ENCODE measurements at places on chromosomes 6 and 20.
A peak's percentile ranks its signal among the peaks of the same experiment; 100 is the strongest.

DNA sequence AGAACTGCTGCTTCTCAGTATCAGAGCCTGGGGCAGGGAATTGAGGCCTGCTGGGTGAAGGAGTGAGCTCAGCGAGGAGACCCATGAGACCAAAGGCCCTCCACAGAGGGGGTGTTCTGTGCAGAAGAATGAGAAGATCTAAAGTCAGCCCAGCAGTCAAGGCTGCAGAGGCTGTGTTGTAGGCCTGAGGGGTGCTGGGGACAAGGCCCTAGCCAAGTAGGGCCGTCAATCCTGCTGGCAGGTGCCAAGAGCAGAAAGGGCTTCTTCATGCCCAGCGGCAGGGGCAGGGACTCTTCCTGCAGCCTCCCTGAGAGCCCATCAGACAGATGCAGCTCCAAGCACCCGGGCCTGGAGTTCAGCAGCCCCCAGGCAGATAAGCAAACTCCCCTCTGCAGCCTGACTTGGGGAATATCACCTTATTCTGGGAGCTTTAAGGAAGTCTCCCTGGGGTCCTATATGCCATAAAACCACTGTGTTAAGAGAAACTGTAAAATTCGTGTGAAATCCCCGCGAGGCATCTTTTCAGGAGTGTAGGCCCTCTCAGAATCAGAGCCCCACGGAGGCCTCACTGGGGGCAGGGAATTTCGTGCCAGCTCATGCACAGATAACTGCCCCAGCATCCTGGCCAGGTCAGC lies 9.0 kb downstream of the CCDC167 start:
- peak; percentile 8 for DNase-seq

DNA sequence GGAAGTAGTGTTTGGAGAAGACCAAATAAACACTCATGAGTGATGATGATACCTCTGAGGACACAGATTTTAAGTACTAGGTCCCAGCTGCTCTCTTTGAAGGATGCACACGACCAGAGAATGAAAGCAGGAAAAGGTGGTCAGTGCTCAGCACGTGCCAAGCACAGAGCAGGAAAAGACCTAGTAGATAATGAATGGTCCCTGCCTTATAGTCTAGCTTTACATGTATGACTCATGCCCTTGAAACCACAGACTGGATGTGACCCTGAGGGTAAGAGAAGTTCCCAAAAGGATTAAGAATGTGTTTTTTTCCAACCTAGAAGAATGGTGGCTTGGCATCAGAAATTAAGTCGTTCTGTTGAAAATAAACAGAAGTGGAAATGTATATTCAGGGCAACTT lies 2.8 kb upstream of the MC3R start:
- DNase-seq, result no peak

GRCh38 chr6:73797861-73798260 lies 101.9 kb downstream of the CD109 start:
- DNase-seq, result no peak

DNA sequence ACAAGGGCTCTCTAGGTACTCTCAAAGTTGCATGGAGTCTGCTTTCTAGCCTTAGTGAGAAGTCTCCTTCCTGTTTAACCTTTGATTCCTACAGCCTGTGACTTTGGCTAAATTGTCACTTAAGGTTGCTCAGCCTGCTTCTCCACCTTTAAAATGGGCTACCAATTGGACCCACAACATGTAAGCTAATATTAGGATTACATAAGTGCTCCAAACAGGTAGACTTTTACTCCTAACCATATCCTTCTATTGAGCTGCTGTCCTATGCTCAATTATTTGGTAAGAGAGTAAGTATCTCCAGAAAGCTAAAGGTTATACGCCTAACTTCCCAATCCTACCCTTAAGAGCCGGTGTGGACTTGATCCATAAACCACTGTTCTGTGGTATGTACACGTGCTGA lies 2.9 kb downstream of the PCNA start:
- no peak for DNase-seq

DNA sequence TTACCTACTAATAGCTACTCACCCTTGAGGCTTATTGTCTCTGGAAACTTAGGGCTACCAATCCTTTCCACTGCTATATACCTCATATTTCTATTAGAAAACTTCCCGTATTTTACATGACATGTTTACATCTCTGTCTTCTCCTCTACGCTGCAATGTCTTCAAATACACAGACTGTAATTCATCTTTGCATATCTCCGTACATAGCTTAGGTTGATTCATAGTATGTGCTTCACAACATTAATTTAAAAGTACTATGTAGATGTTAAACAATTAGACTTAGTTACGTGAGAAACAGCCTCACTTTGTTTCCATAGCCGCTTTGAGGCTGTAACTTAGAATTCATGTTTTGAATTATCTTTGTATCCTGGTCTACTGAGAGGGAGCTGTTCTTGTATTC lies 35.1 kb upstream of the FKBP1C start:
- DNase-seq, result no peak

DNA sequence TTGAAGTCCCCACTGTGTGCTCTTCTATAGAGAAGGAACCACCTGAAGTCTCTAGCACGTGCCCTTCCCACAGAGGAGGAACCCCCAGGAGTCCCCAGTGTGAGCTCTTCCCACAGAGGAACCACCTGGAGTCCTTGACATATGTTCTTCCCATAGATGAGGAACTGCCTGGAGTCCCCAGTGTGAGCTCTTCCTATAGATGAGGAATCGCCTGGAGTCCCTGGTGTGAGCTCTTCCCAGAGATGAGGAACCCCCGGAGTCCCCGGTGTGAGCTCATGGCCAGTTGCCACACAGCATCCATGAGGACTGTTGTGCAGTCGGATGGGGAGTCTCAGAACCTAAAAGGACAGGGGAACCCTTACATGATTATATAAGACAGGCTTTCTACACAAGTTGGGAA lies 158.1 kb upstream of the THBS2 start:
- no peak for DNase-seq

GRCh38 chr20:43900496-43900895 lies 14.2 kb upstream of the TOX2 start:
- DNase-seq, result peak; percentile 61

DNA sequence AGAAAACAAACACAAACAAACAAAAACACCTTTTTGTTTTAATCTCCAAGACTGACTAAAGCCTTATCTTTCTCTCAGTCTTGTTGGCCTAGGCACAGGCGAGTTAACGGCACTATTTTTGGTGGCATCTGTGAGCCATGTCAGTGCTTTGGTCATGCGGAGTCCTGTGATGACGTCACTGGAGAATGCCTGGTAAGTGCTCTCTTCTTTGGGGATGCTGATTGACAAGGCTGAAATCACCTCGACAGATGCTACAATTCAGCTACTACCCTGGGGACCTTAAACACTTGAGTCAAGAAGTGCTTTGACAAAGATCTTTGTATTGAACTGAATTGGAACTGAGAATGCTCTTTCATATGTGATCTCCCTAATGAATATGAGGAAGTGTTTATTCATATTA lies 384.1 kb downstream of the LAMA2 start:
- no peak for DNase-seq

- peak; percentile 10 for DNase-seq
Measured at GRCh38 chr6:168124921-168125320, 45.9 kb upstream of the FRMD1 start.

DNA sequence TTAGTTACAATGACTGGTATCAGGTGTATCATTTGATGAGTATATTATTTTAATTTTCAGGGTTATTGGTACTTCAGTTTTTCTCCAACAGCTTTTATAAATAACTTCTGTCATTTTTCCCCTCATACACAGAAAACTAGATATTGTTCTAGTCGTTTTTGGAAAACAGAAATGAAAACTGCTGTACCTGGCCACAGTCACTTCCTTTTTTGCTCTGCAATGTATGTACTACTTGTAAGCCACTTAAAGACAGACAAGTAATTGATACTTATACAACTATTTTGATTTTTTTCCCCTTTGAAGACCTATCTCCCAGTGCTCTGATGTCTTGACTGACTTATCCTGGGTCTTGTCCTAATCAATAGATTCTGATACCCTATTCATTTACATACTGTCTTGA lies 218.6 kb upstream of the RUNX2 start:
- DNase-seq, result no peak

DNA sequence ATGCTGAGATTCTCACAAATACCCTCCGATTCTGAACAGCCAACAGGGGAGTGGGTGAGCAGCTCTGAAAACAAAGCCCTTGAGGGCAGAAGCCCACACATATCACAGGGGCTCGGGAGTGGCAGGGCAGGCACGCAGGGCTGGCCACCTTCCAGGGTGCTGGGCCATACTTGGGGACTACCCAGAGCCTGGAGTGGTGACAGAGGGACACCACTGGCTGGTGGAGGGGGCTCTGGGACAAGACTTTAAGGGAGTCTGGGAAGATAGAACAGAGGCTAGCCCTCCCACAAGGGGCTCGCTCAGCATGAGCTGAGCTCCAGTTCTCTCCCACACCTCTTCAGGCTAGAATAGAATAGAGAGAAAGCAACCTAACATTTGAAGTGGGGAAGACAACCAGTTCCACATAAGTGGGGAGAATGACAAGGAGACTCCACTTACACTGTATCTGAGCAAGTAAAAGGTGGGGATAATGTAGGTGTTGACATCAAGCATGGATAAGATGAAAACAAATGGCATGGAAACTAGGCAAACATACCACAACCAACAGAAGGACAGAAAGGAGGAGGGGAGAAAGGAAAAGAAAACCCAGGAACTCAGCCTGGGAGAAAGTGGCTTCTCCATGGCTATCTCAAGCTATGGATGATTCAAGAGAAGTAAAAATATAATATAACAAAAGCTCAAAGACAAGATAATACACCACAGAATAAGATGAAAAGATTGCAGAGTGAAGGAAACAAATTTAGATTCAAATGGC lies 7.0 kb downstream of the PPIL1 start:
- DNase-seq, result no peak

DNA sequence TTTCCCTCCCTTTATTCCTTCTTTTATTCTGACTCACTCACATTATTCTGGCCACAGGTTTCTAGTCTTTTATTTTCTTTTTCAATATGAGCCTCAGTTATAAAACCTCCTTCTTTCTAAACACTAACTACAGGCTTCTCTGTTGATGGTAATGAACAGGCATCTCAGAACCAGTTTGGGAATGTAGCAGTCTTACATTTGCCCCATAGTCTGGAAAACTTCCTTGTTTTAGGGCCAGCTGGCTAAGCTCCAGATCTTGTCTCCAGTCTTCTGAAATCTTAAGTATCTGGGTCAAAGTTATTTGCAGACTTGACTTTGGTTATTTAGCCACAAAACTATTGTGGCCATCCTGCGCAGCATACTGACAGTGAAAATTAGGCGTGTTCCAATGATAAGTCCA lies 97.0 kb upstream of the MAN1A1 start:
- DNase-seq, result peak; percentile 34

GRCh38 chr6:3882431-3882830 lies 33.3 kb downstream of the FAM50B start:
- no peak for DNase-seq

DNA sequence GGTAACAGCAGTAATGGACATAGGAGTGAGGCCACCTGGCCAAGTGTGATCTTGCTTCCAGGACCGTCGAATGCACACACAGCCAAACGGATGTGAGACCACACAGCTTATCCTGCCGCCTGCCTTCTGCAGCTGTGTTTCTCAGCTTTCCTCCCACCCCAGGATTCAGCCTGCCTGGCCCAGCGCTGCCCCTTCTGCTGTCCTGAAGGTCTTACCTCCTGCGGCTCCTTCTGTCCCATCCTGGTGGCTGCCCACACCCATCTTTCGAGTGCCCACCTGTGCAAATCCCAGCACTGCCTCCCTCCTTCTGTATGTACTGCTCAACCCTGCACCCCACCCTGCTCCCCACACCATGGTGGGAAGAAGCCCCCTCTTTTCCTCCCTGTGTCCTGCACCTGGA lies 49.4 kb upstream of the DACT2 start:
- DNase-seq, result no peak

- DNase-seq, result no peak
Measured at GRCh38 chr20:58406422-58407001, 17.5 kb downstream of the VAPB start.

DNA sequence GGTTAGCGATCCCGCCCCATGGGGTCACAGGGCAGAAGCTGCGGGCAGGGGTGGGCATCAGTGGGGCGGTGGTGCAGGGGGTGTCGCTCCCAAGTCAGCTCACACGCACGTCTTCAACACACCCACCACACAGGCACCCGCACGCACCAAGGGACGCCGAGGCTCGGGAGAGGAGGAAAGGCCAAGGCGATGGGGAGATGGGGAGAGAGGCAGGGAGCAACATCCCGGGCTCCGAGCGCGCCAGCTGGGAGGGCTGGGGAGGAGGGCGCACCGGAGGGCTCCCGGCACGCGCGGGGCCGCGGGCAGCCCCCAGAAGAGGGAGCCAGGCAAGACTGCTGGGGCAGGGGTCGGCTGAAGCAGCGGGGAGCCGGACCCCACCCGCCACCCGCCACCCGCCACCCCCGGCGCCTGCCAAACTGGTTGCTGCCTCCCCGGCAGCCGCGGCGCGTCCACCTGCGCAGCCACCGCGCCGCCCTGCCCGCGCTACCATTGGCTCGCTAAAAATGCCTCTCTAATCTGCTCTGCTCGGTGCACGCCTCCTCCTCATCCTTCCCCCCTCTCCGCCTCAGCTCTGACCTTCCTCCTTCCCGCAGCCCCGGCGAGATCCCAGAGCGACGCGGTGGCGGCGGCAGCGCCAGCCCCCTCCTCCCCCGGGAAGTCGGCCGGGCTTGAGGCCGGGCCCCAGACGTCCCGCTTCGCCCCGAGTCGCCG lies at the start of gene PACSIN1:
Gene PACSIN1 (plus strand): TSS at position 546 of the 711 bp plus-strand sequence. CDS start 60,230 bp downstream, outside the sequence.
- no peak for DNase-seq

GRCh38 chr6:136843210-136843609 lies 20.8 kb downstream of the PEX7 start:
- no peak for DNase-seq

GRCh38 chr6:159400826-159401225 lies 231.6 kb downstream of the FNDC1 start:
- no peak for DNase-seq

GRCh38 chr6:29598172-29598747 lies 13.3 kb downstream of the OR2H2 start:
- DNase-seq, result no peak

GRCh38 chr6:3394671-3395070 lies 62.2 kb downstream of the SLC22A23 start:
- DNase-seq, result no peak

DNA sequence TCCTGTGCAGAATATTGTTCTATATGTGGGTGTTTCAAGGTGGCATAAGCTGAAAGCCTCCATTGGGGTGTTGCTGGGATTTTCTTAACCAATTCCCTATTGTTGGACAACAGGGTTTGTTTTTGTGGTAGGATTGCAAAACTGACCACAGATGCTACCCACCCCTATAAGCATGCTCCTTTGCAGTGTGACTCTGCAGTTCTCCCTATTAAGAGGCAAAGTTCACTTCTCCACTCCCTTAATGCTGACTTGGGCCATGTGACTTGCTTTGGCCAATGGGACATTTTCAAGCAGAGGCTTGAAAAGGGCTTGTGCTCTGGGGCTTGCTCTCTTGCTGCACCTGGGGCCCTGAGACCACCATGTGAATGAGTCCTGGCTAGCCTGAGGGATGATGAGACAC lies 8.5 kb upstream of the ANGPT4 start:
- no peak for DNase-seq

All from femur (tissue), 1 donor.